ENCODE measurements at places on chromosomes 7 and 10.

DNA sequence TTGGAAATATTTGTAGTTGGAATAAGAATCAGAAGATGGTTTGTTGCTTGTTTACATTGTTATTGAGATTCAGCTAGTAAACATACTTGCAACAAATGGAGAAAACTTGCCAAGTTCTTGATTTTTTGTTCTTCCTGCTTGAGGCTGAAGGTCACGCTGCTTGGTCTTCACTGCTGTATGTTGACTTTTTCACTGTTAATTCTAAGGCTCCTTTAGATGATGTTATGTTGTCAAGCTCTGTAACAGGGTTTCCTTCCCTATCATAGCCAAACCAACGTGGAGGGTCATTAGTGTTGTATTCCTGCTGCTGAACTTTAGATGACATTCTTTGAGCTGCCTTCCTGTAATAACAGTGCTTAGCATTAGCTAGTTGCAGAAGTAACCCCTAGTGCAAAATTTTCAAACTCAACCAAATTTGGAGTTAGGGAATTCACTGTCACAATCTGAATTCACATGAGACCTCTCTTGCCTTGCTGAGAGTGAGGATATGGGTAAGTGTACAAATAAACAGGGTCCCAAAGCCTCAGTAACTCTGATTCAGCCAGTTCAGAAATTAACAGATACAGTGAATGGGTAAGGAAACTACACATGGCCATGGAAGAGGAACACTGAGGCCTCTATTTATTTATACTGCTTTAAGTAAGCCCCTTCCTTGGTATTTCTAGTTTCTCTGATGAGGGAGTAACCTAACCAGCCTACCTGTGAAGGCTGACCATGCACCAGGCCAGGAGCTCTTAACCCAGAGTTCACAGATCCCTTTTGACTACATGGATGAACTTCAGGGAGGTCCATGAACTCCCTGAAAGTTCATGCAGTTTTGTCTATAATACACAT, 64.6 kb downstream of the FAM185A start:
- no peak for DNase-seq

DNA sequence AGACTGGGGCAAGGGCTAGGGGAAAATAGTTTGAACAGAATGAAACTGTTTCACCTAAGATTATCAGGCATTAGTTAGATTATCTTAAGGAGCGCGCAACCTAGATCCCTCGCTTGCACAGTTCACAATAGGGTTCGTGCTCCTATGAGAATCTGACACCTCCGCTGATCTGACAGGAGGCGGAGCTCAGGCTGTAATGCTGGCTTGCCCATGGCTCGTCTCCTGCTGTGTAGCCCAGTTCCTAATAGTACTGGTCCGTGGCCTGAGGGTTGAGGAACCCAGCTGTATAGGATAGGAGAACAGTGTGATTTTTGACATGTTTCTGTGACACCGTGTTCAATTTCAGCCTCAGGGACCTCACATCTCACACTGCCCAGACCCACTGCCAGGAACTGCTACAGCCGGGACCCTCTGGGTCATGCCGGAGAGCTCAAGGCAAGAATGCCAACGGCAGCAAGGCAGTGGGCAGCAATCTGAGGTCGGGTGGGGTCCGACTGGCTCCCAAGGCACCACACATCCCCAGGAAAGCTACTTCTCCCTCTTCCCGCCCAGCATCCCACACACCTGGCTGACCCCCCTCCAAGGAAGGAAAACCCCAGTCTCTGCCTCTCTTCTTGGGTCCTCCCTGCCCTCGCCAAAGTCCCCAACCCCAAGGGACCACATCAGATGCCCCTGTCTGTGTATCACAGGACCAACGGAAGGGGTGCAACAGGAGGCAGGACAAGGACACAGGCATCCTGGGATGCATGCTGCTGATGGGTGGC, 31.7 kb downstream of the CAMK2B start:
- peak; percentile 71 for DNase-seq

- DNase-seq: no peak
These were observed 89.4 kb downstream of the SH3PXD2A start for GRCh38 chr10:103765981-103766380.

GRCh38 chr7:24834128-24834798, 77.0 kb upstream of the GSDME start:
- DNase-seq: no peak

- DNase-seq: no peak
These were observed 16.5 kb downstream of the MDH2 start for GRCh38 chr7:76064208-76064970.

- DNase-seq: no peak
These were observed 286.8 kb downstream of the PARD3 start for GRCh38 chr10:34528320-34528719.

DNA sequence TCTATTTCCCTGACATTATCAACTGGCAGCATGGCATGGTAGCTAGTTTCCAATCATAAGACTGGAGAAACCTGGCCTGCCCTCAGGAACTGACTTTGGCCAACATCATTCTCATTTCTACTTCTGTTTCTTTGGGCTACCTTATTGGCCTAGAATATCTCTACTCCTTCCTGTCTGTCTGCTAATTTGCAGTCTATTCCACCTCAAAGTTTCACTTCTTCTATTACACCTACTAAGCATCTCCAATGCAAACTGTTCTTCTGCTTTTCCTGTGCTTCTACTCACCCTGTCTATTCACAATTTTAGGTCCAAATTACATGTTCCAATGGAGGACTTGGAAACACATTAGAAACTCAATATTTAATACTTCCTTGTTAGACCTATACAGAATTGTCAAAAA, 65.6 kb downstream of the ZNF503 start:
- no peak for DNase-seq

GRCh38 chr7:151992375-151992774, 33.1 kb upstream of the GALNT11 start:
- peak; percentile 84 for DNase-seq

DNA sequence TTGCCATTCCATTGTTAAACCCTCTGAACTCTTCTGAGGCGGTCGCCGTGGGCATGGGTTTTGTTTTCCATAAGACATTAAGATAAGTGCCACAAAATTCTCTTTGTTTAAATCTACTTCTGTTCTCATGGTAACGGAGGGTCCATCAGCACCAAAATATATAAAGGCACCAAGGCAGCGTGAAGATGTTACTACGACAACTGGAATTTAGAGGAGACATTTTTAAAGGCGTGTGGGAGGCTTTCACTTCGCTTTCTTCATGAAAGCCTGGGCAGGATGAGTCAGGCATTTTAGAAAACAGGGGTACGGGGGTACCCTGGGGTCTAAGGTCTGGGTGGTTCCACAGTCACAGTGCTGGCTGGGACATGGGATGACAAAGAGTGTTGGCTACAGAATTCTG, 34.0 kb downstream of the SMKR1 start:
- no peak for DNase-seq

- DNase-seq: no peak
These were observed 185.8 kb upstream of the NRP1 start for GRCh38 chr10:33520223-33520622.

GRCh38 chr7:105643384-105643783, 62.1 kb upstream of the EFCAB10 start:
- peak; percentile 88 for DNase-seq

- no peak for DNase-seq
These were observed 2.4 kb downstream of the GBF1 start for GRCh38 chr10:102247734-102248133.

DNA sequence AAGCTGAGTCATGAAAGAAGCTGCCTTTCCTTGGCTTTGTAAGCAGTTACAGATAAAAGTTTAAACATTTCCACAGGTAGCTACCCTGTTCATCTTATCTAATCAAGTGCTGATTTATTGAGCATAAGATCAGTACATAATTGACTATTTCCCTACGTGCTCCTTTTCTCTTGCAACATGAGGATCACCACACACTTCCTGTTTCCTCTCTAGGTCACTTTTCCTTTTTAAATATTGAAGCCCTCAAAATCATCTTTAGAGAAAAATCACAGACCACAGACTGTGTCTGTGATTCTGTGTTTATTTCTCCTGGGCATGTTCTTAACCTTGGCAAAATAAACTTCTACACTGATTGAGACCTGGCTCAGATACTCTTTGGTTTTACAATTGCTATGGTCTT, 69.5 kb downstream of the ZNF37A start:
- no peak for DNase-seq

DNA sequence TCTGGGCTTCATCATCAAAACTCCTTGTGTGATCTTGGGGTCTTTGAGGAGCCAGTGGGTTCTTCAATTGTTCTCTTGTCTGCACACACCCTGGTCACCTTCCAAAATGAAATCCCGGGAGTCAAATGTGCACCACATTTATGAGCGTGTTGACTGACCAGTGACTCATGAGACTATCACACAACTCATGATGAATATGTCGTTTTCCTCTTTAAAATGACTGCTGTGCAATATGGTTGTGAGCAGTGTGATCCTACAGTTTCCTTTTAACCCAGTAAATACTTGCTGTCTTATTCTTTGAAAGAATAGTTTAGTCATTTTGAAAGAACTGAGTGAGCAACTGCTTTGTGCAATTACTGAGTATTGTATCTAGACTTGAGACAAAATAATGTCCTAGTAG, 149.2 kb downstream of the DYNC1I1 start:
- DNase-seq: no peak

DNA sequence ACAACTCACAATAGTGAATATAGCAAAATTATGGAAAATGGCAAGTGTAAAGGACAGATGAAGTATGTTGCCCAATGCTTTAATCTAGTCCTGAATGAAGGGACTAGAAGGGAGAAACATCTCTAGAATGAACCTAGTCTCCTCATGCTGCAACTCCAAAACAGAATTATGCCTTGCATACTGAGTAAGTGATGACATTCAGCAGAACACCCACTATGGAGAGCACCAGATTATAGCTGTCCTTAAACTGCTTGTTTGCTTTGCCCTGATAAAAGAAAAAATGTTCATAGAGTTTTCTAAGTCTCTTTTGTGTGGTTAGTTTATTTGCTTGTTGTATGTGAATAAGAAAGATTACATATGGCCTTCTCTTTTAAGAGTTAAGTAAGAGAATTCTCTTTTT, 7.8 kb upstream of the HGF start:
- no peak for DNase-seq

- no peak for DNase-seq
These were observed 49.3 kb downstream of the ABCB4 start for GRCh38 chr7:87426160-87426559.

- no peak for DNase-seq
These were observed 90.9 kb upstream of the GATAD1 start for GRCh38 chr7:92356406-92356805.

- DNase-seq: peak; percentile 61
These were observed 44.0 kb downstream of the LDB3 start for GRCh38 chr10:86712317-86712707.

GRCh38 chr7:66237906-66238772, 33.0 kb downstream of the TPST1 start:
- no peak for DNase-seq

GRCh38 chr10:61350068-61350467, 103.1 kb downstream of the TMEM26 start:
- no peak for DNase-seq

DNA sequence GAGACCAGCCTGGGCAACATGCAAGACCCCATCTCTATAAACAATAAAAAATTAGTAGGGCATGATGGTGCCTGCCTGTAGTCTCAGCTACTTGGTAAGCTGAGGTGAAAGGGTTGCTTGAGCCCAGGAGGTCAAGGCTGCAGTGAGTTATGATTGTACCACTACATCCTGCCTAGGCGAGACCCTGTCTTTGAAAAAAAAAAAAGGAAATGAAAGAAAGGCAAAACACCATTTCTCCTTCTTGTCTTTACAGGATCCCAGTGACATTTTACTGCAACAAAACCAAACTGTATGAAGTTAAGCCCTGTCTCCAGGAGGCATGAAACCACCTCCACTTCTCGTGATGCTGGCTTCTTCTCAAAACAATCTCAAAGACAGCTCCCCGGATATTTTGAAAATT, 29.9 kb upstream of the PBLD start:
- no peak for DNase-seq

DNA sequence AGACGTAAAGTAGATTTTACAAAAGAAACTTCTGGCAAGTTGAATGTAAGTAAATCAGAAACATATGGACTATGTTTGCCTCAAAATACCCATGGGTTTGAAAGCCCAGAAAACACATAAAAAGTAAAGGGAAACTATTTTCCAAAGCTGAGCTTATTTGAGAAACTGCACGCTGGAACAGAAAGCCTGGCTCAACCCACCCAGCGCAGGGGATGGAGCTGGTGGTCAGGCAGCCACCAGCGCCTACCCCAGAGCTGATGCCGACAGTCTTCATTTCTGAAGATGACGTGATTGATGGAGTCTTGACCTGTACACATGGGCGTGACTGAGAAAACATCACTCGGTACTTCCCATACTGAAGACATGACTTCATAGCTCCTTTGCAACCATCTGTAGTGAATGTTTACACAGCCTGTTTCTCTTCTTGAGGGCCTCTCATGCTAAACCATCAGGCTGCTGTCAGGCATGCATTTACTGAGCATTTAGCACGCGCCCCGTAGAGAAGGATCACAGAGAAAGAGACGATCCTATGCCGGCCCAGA, 232.6 kb upstream of the AUTS2 start:
- no peak for DNase-seq

GRCh38 chr7:53001221-53001620, 34.2 kb upstream of the POM121L12 start:
- DNase-seq: no peak

DNA sequence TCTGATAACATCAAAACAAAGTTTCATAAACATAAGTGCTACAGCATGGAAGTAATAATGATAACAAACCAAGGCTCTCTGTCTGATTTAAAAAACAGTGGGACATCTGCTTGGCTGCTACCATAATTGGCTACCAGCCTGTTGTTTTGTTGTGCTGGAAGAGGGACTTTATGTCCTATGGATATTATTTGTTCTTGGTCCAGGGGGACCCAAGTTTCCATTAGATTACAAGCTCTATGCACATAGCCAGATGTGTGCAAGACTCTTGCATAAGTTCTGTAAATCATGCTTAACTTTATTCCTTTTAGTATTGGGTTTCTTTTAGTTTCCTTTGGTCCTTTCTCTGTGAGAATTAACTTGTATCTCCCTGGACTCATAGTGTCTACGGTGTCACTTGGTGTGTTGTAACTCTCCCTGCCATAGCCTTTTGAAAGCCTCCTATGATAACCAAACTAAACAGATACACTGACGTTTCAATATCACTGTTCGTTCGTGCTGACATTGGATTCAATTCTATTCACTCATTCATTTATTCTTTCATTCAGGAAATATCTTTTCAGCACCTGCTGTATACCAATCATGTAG, 41.4 kb upstream of the CD36 start:
- DNase-seq: no peak

- no peak for DNase-seq
These were observed 20.6 kb downstream of the SGPL1 start for GRCh38 chr10:70836319-70836718.

GRCh38 chr7:34064519-34065158, 159.3 kb downstream of the BMPER start:
- no peak for DNase-seq

DNA sequence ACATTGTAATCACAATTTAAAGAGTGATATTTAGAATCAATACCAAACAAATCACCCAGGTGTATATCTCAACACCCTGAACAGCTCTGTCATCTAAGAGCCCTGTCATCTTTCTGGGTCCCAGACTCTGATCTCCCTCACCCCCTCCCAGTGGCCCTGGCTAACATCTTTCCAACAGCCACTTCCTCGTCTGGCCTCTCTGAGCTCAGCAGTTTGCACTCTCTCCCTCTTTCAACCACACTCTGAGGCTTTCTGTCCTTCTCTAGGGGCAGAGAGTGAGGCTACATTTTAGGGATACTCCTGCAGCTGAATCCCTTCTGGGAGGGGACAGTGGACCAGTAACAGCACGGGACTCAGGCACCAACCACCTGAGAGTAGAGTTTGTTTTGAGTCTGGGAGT, 17.1 kb upstream of the PRRT4 start:
- no peak for DNase-seq

GRCh38 chr7:142461437-142461836, 203.6 kb upstream of the PRSS58 start:
- DNase-seq: no peak

GRCh38 chr10:11533328-11533781, 78.1 kb downstream of the USP6NL start:
- DNase-seq: no peak

All from WERI-Rb-1 (cell line).